Non-pigmented ciliary epithelial cell (primary cell): ENCODE measurements at places on chromosomes 1 and 21.

- no peak for DNase-seq
Observed at GRCh38 chr1:56972976-56973375, 7.2 kb upstream of the C8B start.

DNA sequence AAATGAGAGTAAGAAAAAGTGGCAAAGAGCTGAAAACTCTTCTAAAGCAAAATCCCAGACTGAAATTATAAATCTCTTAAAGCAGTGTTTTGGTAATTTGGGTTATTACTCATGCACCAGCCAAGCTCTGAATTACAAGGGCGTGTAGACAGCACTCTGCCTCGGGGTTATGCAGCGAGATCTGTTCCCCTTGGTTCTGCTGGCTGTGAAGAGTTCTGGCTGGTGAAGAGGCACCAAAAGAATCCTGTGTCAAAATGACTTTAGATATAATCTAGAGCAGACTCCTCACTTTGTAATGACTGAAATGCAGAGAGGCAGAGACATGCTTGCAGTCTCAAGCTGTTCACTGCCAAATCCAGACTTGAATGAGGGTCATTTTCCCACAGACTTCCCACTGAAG lies 461.8 kb upstream of the CXADR start:
- no peak for DNase-seq

DNA sequence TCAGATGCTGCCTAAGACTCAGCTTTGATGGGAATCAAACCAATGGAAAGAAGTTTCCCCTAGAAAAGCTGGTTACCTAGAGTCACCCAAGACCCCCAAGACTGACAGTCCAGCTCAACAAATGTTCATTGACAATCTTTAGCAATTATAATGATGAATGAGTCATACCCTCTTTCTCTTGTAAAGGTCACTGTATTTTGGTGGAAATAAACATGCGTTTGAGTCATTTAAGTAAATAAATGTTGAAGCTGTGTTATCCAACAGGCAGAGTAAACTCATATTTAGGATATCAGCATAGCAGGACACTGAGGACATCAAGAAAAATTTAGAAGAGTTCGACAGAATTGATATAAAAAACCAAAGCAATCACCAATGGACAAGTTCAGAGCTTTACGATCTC lies 295.9 kb downstream of the RGS7 start:
- no peak for DNase-seq

- DNase-seq, result no peak
Observed at GRCh38 chr1:36608272-36608671, 125.6 kb upstream of the CSF3R start.

DNA sequence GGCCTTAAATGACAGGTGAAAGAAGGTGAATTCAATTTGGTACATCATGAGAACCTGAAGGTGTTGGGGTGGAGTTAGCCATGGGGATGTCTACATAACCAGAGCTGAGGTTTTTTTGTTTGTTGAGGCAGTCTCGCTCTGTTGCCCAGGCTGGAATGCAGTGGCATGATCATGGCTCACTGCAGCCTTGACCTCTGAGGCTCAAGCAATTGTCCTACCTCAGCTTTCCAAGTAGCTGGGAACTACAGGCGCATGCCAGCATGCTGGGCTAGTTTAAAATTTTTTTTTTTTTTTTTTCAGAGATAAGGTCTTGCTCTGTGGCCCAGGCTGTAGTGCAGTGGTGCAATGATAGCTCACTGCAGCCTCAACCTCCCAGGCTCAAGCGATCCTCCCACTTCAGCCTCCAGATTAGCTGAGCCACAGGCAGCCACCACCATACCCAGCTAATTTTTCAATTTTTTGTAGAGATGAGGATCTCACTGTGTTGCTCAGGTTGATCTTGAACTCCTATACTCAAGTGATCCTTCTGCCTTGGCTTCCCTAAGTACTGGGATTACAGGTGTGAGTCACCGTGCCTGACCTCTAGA lies 1.9 kb upstream of the MPZ start:
- no peak for DNase-seq

GRCh38 chr1:187257476-187257875 lies 428.7 kb downstream of the PLA2G4A start:
- no peak for DNase-seq

DNA sequence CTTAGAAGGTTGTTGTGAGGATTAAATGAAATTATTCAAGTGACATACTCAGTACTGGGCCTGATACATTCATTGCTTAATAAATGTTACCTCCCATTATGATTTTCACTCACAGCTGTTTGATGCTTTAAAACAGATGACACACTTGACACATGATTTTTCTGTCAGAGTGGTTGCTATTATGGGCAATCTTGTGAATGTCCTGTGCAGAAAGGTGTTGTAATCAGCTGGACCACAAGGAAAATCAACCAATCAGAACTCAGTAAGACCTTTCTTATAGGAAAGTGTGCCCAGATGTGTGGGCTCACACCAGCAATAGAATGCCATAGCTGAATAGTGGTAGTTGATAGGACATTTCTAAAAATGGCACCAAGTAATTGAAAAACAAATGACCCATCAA lies 23.5 kb downstream of the GJA5 start:
- DNase-seq, result no peak

DNA sequence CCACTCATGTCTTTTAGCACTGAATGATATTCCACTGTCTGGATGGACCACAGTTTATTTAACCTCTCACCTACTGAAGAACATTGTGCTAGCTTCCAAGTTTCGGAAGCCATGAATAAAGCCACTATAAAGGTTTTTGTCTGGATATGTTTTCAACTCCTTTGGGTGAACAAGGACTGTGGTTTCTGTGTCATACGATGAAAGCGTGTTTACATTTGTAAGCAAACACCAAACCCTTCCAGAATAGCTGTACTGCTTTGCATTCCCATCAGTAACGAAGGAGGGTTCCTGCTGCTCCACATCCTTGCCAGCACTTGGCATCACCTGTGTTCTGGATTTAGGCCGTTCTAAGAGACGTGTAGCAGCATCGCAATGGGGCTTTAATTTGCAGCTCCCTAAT lies 10.7 kb upstream of the ARHGEF16 start:
- no peak for DNase-seq

DNA sequence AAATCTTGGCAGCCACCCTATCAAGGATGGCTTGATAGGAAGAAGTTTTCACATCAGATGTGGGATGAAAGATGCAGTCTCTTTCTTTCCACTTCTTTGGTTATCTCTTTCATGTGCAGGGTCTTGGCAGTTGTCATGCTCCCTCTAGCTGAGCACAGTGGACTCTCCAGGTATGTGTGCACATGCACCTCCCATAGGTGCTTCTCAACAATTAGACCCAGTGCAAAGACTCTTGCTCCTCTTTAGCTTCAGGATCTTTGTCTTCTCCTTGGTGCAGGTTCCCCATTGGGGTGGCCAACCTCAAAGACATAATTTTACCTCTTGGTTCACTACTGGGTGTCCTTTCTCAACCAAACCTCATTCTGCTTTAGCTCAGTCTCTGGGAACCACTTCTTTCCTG lies 80.7 kb downstream of the TBX15 start:
- no peak for DNase-seq

GRCh38 chr1:12276225-12276624 lies 46.4 kb downstream of the VPS13D start:
- DNase-seq, result peak; percentile 23

- no peak for DNase-seq
Observed at GRCh38 chr1:222285526-222285925, 262.4 kb downstream of the HHIPL2 start.

- DNase-seq, result no peak
Observed at GRCh38 chr1:113095790-113096455, 22.9 kb downstream of the LRIG2 start.

- DNase-seq, result no peak
Observed at GRCh38 chr1:86396498-86396890, 371 bp upstream of the ODF2L start.

- DNase-seq, result no peak
Observed at GRCh38 chr1:73953186-73953585, 244.8 kb downstream of the LRRIQ3 start.

DNA sequence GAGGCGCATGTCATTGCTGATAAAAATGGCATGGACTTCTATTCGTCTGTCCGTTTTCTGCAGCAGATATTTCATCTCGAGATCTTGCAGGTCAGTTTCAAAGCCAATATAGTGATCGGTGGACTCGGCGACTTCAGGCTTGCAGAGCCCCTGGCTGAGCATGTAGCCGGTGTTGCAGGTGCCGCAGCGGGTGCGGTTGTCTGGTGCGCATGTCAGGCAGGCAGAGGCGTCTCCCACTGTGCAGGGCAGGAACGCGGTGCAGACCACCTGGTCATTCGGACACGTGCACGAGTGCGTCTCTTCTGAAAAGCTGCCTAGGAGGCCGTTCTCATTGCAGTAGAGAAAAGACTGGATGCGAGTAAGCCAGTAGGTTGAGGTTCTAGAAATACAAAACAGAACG lies 378.9 kb downstream of the BRINP3 start:
- DNase-seq, result no peak

- peak; percentile 96 for DNase-seq
Observed at GRCh38 chr1:85623061-85623471, 42.5 kb downstream of the CCN1 start.

- DNase-seq, result no peak
Observed at GRCh38 chr1:200342511-200343311, 67.1 kb downstream of the ZNF281 start.

DNA sequence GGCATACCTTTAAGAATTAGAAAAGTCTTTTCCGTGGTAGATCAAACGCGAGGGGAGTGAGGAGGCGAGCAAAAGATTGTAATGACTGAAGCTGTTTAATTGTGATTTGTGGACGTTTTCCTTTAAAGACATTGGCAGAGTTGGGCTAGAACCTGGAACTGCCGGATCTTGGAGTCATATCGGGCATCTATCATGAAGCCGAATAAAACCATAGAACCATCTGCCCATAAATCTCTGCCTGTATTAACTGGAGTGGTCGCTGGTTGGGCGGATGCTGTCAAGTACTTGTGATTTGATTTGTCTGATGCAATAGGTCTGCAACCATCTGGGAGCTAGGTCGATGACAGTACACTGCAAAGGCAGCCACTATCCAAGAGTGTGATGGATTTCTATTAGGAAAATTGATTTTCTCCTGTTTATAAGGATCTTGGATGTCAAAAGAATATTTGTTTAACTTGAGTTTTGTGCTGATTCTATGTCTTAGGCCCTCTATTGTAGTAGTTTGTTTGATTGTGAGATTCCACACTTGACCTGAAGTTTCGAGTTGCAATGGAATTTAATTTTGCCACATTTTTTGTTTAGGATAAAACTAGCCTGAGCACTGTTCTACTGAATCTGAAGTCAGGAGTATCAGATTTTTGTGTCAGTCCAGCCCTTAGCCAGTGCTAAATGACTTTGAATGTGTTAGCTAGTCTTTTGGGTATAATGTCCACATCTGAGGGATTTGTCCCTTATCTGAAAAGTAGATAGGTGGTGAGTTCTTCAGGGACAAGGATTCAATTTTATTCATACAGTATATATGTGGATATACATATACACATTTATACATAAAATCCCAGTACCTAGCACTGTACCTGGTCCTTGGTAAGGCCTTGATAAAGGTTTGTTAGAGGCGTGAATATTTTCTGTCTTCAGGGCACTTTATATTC lies 1.2 kb downstream of the SARS1 start:
- DNase-seq, result peak; percentile 66

GRCh38 chr1:234989019-234989418 lies 139.6 kb downstream of the TOMM20 start:
- no peak for DNase-seq

DNA sequence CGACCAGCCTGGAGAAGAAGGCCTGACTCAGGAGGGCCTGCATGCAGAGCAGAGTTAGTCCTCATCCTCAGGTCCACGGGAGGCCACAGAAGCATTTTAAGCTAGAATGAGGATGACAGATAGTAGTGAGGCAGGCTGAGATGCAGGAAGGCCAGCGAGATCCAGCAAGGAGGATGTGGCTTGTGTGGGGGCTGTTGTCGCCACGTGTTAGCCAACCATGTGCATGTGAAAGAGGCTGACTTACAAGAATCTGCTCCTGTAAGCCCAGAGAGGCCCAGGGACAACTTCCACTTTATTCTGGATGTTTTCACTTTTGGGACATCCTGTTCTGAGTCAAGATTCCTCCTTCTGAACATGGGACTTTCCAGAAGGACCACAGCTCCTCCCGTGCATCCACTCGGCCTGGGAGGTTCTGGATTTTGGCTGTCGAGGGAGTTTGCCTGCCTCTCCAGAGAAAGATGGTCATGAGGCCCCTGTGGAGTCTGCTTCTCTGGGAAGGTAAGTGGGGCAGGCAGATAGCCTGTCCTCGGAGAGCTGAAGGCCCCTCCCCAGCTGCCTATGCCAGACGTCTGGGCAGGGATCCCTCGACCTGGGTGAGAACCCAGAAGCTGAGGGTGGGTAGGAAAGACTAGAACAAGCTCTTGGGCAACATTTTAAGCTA lies at the start of gene SLAMF8:
TSS of gene SLAMF8 (plus strand) at position 433 of the 661 bp plus-strand sequence. CDS start at position 459, 26 bp downstream.
- no peak for DNase-seq

- DNase-seq, result no peak
Observed at GRCh38 chr1:1204998-1205768, 1.2 kb downstream of the TNFRSF18 start.

DNA sequence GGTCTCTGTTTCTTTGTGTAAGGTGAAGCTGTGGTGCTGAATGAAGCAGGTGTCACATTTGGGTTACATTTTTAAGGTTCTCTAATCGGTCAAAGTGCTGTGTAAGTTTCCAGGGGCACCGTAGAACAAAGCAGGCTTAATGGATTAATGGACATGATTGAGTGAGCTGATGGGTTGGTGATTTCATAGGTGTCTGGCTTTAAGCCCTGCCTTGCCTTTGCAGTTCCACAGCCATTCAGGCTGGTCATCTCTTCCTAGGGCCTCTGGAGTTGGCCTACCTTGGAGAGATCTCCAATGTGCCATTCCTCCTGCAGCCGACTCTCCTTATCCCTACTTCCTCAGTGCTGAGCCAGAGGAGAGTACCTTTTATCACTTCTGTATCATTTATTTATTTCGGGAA lies 15.2 kb downstream of the GALNT2 start:
- DNase-seq, result no peak

DNA sequence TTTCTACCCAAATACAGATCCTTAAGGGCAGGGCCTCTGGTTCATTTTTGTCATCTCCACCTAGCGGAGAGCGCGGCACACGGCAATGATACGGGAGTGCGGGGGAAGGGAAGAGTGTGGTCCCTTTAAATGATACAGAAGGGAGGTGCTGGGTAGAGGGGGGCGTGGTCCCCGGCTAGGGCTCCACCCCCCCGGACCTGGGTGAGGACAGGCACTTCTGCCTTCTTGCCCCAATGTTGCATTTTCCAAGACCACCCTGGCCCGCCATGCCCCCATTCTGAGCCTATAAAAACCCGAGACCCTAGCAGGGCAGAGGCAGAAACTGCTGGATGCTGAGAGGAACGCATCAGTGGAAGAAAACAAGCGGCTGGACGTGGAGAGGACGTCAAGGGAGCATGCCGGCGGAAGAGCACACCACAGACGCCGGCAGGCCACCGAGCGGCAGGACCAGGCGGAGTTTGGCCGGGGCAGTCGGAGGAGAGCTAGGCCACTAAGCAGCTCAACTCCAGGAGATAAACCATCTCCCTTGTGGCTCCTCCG lies 30.0 kb downstream of the LRRC3 start:
- DNase-seq, result no peak
